ENCODE measurements at places on chromosomes 12 and 14. TPM values are rescaled to one million over a fixed set of nuclear protein-coding genes. Genes with fewer than 3 reads are reported as not detected.

Gene LRCOL1
- total RNA-seq = not detected

Gene IFNG-AS1
- 0.07 TPM for total RNA-seq

Gene ANKRD33
- total RNA-seq = 0.30 TPM

Gene DIP2B
- total RNA-seq = 55.1 TPM

Gene TAS2R10
- 1.2 TPM for total RNA-seq

Measured in cardiac muscle cell (in vitro differentiated cells and primary cell).